ENCODE measurements at places on chromosomes 4 and X. TPM values are rescaled to one million over a fixed set of nuclear protein-coding genes. Genes with fewer than 3 reads are reported as not detected.

Gene CYSLTR1
- total RNA-seq: not detected

Gene PARM1
- 0.21 TPM for total RNA-seq

Gene MAGEA6
- not detected for total RNA-seq

Gene EGF
- total RNA-seq: 0.48 TPM

Gene ABCG2
- total RNA-seq: 0.96 TPM

Gene PALLD
- 88.5 TPM for total RNA-seq

Data from tracheal epithelial cell (primary cell).